ENCODE measurements at places on chromosomes 3 and 15.

DNA sequence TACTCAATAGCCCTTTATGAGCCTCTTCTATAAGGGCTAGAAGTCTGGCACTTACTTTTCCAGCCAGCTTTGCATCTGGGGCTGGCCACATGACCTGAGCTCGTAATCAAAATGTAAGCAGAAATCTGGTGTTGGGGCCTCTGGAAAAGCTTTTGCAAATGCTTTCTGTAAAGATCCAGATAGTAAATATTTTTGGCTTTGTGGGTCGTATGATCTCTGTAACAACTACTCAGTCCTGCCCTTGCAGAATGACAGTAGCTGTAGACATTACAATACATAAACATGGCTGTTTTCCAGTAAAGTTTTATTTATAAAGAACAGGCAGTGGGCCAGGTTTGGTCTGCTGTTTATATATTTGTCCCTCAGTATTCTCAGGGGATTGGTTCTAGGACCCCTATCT is 46.2 kb upstream of the THRB start:
- DNase-seq = no peak

DNA sequence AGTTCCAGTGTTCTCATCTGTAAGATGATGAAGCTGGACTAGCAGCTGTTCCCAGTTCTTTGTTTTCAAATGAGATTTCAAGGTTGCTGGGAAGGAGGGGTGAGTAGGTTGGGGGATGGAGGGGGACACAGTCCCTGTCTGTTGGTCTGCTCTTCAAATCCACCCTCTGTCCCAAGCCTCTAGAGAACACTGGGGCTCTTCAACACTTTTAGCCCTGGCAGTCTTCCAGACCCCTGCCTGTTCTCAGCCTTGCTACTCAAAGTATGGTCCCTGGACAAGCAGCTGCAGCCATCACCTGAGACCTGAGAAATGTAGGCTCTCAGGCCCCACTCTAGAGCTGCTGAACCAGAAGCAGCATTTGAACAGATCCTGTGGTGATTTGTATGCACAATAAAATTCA is 41.3 kb downstream of the NEK11 start:
- DNase-seq = no peak

- DNase-seq = no peak
Observed at GRCh38 chr3:112149136-112149535, 16.1 kb upstream of the GCSAM start.

DNA sequence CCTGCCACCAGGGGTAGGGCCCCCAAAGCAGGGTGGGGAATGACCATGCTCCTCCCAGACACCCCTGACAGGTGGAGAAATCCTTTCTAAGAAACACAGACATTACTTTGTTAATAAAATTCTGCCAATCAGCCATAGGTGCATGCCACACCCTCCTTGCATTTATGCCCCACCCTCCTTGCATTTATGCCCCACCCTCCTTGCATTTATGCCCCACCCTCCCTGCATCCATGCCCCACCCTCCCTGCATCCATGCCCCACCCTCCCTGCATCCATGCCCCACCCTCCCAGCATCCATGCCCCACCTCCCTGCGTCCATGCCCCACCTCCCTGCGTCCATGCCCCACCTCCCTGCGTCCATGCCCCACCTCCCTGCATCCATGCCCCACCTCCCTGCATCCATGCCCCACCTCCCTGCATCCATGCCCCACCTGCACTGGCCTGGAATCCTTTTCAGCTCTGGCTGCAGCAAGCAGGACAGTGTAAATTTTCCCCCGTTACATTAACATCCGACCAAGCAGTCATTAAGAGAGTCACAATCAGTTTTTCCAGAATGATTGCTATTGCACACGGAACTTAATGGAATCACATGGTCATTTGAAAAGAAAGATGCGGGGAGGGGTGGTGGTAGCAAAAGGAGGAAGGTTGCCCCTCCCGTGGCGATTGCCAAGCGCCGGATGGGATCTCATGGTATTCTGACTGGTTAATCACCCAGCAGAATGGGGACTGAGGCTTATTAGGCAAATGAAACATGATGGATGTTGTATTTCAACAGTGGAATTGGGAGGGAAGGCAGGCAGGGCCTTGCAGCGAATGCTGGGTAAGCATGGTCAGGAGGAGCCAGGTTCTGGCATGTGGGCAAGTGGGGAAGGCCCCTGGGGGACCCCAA is 91.2 kb downstream of the TLE3 start:
- DNase-seq = no peak

GRCh38 chr3:165903885-165904630 is 66.8 kb upstream of the BCHE start:
- no peak for DNase-seq

DNA sequence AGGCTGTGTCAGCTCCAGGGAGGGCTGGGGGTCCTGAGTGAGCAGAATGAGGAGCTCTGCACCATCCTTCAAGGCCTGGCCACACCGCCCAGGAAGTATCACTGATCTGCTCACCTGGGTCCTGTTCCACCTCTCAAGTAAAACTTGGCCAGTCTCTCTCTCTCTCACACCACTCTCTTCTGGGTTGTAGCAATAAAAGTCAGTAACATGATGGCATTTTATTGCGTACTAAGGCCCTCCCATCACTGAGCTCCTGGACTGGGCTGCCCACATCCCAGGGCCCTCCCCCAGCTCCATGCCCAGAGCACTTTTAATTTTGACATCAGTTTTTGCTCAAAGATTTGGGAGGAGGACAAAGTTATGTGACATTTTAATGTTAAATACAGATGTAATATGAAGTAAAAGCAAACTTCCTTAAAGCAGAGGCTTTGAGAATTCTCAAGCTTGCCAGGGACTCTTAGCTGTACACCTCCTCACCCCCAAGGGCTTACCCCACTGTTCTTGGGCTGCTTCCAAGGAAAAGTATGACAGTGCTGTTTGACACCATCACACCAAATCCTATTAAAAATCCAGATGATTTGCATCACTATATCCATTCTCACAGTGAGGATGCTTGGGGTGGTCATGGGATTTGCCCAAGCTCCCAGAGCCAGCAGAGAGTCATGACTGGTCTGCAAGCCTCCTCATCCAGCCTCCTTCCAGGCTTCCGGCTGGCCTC is 105.1 kb upstream of the SLCO2A1 start:
- DNase-seq = no peak

DNA sequence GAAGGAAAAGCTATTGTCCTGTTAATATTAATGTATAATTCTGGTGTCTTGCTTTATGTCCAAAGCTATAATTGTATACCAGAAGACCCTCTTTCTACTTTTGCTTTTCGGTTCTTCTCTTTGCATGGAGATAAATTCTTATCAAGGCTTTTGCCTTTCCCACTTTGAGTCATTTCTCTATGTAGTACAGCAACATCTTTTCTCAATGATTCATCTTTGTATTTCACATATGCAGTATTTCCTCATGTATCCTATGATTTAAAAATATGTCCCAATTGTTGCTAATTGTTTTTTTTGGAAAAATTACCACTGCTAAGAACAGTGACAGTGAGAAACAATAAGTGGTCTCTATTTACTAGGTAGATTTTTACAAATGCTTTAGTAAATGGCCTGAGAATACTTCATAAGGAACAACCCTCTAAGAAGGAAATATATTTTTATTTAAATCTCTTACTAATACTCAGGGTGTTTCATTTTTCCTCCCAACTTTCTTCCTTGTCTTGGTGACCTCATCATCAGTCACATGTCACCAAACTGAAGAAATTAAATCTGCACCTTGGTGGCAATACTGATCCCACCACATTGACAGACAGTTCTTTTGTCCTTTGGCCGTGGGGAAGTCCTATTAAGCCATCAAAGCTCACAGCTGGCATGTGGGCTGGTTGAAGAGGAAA is 290.6 kb downstream of the SATB1 start:
- DNase-seq = no peak

DNA sequence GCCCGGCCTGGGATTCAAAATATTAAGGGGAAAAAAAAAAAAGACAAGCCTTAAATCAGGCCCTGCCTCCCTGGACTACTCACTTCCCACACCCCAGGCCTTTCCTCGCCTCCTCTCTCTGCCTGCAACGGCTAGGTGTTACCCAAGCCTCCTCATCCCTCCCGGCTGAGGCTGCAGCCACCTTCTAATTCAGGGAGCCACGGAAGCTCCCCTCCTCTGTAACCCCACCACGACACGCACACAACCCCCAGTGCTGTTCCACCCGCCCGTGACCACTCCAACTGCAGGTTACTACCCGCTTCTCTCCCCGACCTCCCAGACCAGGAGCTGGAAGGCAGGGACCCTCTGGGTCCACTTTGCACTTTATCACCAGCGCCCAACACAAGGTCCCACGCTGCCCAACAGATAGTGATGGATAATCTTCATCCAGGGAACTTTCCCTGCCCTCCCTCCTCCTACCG is 936 bp downstream of the KIF7 start:
- no peak for DNase-seq
